Muscle of leg (tissue), 16 donors: ENCODE measurements at places on chromosomes 6 and 20. TPM values are rescaled to one million over a fixed set of nuclear protein-coding genes. Genes with fewer than 3 reads are reported as not detected.

DNA sequence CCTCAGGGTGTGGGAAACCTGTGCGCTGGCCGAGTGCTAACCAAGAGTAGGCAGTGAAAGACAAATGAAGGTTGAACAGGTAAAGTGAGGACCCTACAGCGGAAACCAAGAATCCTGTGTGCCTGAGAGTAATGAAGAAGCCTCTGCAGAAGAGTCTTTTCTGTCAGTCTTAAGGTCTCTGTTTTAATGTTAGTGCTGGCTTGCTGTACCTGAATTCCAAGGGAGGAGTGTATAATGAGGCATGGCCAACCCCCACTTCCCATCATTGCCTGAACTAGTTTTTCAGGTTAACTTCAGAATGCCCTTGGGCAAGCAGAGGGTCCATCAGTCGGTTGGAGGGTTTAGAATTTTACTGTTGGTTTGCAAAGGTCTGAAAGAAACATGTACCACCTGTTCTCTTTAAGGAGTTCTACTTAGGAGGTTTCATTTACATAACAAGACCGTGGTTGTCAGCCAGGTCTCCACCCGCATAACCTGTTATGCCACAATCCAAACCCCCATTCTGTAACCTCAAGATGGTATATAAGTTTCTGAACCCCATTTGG, 589 bp upstream of the PDCD2 start:
- H3K4me3 ChIP-seq = peak overlapping the region; percentile 84
- peaks cover 21% of the 10 kb centered on the region for H3K36me3 ChIP-seq
- DNase-seq = no peak
- H3K4me1 ChIP-seq = peaks cover 10% of the 10 kb centered on the region

GRCh38 chr20:24939036-24939435, 10.0 kb upstream of the CST7 start:
- DNase-seq = no peak
- no peaks in the 10 kb centered on the region for H3K36me3 ChIP-seq
- H3K4me3 ChIP-seq = no peak overlapping the region

DNA sequence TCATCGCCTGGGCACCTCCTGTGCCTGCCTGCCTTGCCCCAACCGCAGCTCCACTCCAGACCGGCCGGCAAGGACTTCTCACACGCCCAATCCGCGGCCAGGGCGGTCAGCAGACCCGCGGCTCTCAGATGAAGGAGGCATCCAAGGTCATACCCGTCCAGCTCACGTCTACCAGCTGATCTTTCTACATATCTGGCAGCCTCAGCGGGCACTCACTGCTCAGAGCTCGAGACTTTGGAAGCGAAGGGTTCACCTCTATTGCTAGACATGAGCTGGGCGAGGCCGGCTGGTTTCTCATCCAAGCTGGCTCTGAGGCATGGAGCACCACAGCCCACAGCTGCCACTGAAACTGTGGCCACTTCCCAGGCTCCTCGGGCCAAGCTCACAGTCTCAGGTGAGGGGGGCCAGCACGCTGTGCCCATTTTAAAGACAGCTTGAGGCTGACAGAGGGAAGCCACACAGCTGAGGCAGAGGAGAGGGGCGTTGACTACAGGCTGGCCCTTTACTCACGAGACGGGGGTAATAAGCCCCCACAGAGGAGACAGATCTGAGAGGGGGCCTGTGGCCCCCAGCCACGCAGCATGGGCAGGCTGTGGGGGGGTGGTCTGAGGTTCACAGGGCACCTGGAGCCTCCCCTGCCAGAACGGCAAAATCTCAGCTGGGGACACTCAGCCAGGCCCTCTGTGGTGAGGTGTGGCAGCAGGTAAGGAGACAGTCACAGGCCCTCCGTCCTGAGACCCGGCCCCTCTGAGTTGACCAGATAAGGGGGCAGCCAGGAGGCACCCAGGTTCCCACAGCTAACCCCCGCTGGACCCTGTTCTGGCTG, 2.0 kb downstream of the LAMA5 start:
- H3K27me3 ChIP-seq = peaks cover 22% of the 10 kb centered on the region
- H3K4me3 ChIP-seq = peak overlapping the region; percentile 72
- no peaks in the 10 kb centered on the region for H3K36me3 ChIP-seq
- peaks cover 91% of the 10 kb centered on the region for H3K4me1 ChIP-seq
- peak; percentile 25 for DNase-seq

- H3K4me1 ChIP-seq = no peaks in the 10 kb centered on the region
- H3K4me3 ChIP-seq = no peak overlapping the region
- no peaks in the 10 kb centered on the region for H3K36me3 ChIP-seq
- no peak overlapping the region for H3K27ac ChIP-seq
Measured at GRCh38 chr6:75893058-75893775, 144.2 kb downstream of the MYO6 start.

Gene CPXM1
- total RNA-seq = 41.5 TPM

- no peak for DNase-seq
- H3K36me3 ChIP-seq = no peaks in the 10 kb centered on the region
- H3K27ac ChIP-seq = no peak overlapping the region
Measured at GRCh38 chr6:125742024-125742423, 7.4 kb upstream of the HEY2 start.

Gene ZBTB9
- total RNA-seq = 4.7 TPM

- no peak overlapping the region for H3K27ac ChIP-seq
- H3K4me1 ChIP-seq = no peaks in the 10 kb centered on the region
- no peak overlapping the region for H3K4me3 ChIP-seq
- no peaks in the 10 kb centered on the region for H3K27me3 ChIP-seq
- DNase-seq = no peak
Measured at GRCh38 chr6:40419377-40419776, 167.8 kb downstream of the LRFN2 start.

Gene PI16
- total RNA-seq = 65.7 TPM

Gene CBLN4
- 0.09 TPM for total RNA-seq

GRCh38 chr6:132399376-132400074, 1.8 kb downstream of the MOXD1 start:
- no peak overlapping the region for H3K4me3 ChIP-seq
- DNase-seq = no peak
- H3K36me3 ChIP-seq = no peaks in the 10 kb centered on the region
- H3K4me1 ChIP-seq = peaks cover 7% of the 10 kb centered on the region

DNA sequence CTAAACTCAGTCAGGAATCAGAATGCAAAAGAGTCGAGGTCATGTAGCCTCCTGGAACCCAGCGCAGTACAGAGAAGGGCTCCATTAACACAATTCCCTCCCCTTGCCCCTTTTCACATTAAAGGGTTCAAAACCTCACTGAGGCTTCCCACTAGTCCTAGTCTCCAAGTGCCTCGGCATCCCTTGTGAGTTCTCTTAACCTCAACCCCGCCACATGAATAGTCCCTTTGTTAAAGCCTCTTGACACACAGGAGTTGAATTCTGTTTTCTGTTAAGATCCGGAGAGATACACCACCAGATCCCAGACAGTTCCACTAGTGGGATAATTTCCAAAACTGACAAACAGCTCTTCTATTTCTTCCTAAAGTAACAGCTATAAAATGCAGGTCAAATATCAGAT, 17.8 kb downstream of the PTPRT start:
- H3K4me1 ChIP-seq = no peaks in the 10 kb centered on the region
- no peak overlapping the region for H3K27ac ChIP-seq
- H3K36me3 ChIP-seq = no peaks in the 10 kb centered on the region
- H3K4me3 ChIP-seq = no peak overlapping the region
- DNase-seq = no peak

Gene SLC26A8
- total RNA-seq = not detected

DNA sequence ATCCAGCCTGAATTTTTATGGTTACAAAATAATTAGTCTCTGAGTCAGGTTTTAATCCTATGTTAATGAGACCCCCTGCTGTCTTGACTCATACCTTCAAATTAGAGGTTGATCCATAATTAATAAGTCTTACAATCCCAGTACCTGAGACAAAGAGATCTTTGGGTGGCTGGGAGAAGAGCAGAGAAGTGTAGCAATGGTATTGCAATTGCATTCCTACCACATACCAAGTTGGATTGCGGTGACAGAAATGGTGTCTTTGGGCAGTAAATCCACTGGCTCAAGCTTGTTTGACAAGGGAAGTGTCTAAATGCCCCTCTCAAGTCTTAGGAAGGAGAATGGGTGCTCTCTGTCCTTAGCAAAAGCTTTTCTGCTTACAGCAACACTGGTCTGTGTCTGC, 150.4 kb downstream of the BTBD3 start:
- peaks cover 2% of the 10 kb centered on the region for H3K27me3 ChIP-seq
- H3K4me3 ChIP-seq = no peak overlapping the region
- no peak for DNase-seq
- H3K4me1 ChIP-seq = no peaks in the 10 kb centered on the region

DNA sequence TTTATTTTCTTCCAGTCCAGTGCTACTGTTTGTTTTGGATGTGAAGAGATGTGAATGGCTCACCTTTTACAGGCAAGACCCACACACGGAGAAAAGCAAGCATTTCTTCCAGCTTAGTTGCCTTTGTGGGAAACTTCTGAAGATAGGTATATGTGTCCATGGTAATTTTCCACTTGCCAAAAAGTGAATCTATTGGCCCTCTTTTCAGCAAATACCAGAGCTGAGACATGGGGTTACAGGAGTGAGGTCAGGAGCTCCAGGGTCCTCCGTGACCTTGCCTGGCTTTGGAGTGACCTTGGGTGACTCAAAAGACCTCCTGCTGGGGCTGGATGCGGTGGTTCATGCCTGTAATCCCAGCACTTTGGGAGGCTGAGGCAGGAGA, 166.7 kb downstream of the SCML4 start:
- no peaks in the 10 kb centered on the region for H3K27me3 ChIP-seq
- peaks cover 39% of the 10 kb centered on the region for H3K4me1 ChIP-seq
- H3K36me3 ChIP-seq = peaks cover 12% of the 10 kb centered on the region
- peak overlapping the region; percentile 87 for H3K27ac ChIP-seq
- no peak for DNase-seq

DNA sequence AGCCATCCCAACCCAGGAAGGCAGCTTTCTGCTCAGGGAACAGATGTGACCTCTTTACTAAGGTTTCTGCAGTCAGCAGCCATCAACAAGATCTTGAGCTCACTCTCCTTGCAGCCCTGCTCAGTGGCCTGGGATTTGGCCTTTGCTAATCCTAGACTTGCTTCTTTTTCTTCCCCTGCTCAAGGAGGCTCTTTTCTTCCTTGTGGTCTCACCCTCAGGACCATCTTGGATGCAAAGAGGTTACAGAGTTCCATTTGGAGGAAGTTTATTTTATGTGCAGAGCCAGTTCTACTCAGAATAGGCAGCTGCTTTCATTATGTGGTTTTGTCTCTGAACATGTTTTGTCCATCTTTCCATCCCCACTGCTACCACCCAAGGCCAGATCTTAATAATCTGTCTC, 49.3 kb downstream of the RALY start:
- H3K36me3 ChIP-seq = peaks cover 8% of the 10 kb centered on the region
- H3K27ac ChIP-seq = no peak overlapping the region
- H3K27me3 ChIP-seq = no peaks in the 10 kb centered on the region
- DNase-seq = peak; percentile 39

DNA sequence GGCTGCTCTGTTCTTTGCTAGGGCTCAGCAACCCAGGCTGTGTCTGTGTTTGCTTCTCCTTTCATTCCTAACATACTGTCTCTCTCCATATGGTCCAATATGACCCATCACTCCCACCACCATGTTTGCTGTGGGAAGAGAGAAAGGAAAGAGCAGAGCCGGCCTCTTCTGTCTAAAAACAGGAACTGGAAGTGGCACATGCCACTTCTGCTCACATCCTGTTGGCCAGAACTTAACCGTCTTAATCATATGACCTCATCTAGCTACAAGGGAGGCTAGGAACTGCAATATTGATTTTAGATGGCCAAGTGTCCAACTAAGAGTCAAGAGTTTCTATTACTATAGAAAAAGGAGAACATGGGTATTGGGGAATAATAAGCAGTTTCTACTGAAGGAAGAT, 212.5 kb upstream of the CHD6 start:
- H3K36me3 ChIP-seq = no peaks in the 10 kb centered on the region
- H3K4me1 ChIP-seq = no peaks in the 10 kb centered on the region
- DNase-seq = no peak
- H3K27ac ChIP-seq = no peak overlapping the region
- no peak overlapping the region for H3K4me3 ChIP-seq

GRCh38 chr6:30348957-30349356, 4.0 kb downstream of the RPP21 start:
- H3K36me3 ChIP-seq = peaks cover 10% of the 10 kb centered on the region
- H3K4me3 ChIP-seq = no peak overlapping the region
- DNase-seq = no peak
- no peak overlapping the region for H3K27ac ChIP-seq
- H3K27me3 ChIP-seq = no peaks in the 10 kb centered on the region

Gene F13A1
- total RNA-seq = 48.6 TPM

- H3K36me3 ChIP-seq = no peaks in the 10 kb centered on the region
- H3K4me1 ChIP-seq = no peaks in the 10 kb centered on the region
- H3K27ac ChIP-seq = no peak overlapping the region
- no peaks in the 10 kb centered on the region for H3K27me3 ChIP-seq
- DNase-seq = no peak
Measured at GRCh38 chr20:42475773-42476172, 713.9 kb downstream of the PTPRT start.

DNA sequence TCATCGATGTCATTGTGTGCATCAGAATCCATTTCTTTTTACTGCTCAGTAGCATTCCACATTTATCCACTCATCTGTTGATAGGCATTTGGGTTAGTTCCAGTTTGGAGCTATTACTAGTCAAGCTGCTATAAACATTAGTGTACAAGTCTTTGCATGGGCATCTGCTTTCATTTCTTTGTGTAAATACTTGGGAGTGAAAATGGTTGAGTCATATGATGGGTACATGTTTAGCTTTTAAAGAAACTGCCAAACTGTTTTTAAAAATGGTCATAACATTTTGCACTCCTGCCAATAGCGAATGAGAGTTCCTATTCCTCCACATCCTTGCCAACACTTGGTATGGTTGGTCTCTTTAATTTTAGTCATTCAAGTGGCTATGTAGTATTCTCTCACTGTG, 21.2 kb upstream of the SLC22A2 start:
- no peak for DNase-seq
- peaks cover 22% of the 10 kb centered on the region for H3K4me1 ChIP-seq
- H3K27ac ChIP-seq = no peak overlapping the region
- H3K4me3 ChIP-seq = no peak overlapping the region
- H3K36me3 ChIP-seq = no peaks in the 10 kb centered on the region

- H3K27ac ChIP-seq = no peak overlapping the region
- H3K36me3 ChIP-seq = no peaks in the 10 kb centered on the region
- DNase-seq = no peak
Measured at GRCh38 chr20:16654858-16655535, 74.8 kb upstream of the SNRPB2 start.

- peaks cover 10% of the 10 kb centered on the region for H3K27me3 ChIP-seq
- no peak overlapping the region for H3K27ac ChIP-seq
- no peak for DNase-seq
- H3K4me1 ChIP-seq = peaks cover 32% of the 10 kb centered on the region
Measured at GRCh38 chr20:37886851-37887297, 16.1 kb upstream of the VSTM2L start.
